Hematopoietic multipotent progenitor cell treated with erythropoietin and hydrocortisone succinate and interleukin-3 and kit ligand, for 6 days (in vitro differentiated cells): ENCODE measurements at places on chromosomes 12 and 14.

DNA sequence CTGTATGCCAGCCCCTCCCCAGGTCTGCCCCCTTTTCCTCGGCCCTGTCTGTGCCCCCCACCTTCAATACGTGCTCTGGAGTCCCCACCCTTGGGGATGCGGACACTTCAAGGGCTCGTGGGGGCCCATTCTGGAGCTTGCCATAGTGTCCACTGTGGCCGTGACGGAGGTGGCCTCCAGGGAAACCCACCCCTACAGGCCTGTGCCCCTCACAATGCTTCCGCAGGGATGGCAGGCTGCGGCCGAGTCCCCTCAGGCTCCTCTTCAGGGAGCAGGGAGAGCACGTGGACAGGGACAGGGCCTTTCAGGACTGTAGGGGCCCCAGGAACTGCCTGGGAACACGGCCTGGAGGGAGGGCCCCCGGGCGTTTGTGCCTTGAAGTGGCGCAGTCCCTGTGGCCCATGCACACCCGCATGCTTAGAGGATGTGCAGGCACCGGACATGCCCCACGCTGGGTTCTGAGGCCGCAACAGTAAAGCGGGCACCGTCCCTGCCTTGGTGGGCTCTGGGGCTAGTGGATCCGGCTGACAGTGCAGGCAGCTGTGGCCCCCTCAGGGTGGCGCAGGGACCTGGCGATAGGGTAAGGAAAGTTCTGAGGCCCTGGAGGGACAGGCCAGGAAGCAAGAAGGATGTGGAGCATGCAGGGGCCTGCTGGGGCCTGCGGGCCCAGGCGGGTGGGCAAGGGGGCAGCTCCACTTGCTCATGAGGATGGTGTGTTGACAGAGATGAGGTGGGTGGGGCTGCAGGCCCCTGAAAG, 209.0 kb upstream of the RTL1 start:
- DNase-seq = no peak

- DNase-seq = no peak
These were observed 35.4 kb upstream of the NTF3 start for GRCh38 chr12:5396541-5396940.

DNA sequence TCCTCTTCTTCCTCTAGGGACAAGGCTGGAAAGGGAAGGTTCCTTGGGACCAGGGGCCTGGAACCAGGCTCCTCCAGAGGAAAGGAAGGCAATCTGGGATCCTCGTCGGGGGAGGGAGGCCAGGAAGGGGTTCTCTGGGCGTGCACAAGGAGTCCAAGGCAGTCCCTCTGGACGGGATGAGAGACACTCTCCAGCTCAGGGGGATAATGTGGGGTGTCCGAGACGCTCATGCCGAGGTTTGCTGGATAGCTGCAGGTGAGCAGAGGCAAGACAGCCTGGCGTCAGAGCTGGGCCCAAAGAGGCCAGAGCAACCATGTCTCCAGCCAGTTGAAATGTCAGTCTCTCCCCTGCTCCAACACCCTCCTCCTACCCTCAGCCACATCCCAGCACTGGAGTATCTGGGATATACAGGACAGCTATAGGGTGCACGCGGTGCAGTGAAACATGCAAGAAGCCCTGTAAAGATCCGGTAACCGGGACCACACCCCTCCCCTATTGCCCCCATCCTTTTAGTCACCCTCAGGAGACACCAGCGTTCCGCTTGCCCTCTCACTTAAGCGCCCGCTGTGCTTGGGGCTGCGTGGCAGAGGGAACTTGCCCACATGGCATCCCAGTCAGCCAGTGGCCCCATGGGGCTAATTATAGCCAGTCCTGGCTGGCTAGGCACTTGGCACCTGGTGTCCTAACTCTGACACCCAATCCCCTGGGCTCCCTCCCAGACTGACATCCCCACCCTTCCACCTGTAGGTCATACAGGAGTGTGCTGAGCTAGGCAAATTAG, at the start of gene KLHL33:
TSS of gene KLHL33 (minus strand) at position 585 of the 781 bp plus-strand sequence. CDS start at position 230, 355 bp downstream.
- no peak for DNase-seq

DNA sequence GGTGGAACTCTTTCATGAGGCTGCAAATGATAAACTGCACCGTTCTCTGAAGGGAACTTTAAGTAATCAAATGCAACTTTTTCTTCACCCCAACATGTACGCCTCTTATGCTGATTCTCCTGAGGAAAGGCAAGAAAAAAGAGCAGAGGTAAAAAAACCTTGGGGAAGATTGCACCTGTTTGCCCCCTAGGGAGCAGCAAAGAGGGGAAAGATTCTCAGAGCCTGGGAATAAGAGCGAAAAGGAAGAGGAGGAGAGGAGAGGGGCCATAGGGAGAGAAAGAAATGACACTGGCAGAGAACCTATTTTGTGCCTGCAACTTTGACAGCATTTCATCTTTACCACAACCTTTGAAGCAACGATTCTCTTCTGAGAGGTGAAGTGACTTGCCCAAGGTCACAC, 254.6 kb downstream of the KSR2 start:
- DNase-seq = no peak

- DNase-seq = peak; percentile 14
These were observed 23.6 kb downstream of the RASSF3 start for GRCh38 chr12:64633940-64634337.

DNA sequence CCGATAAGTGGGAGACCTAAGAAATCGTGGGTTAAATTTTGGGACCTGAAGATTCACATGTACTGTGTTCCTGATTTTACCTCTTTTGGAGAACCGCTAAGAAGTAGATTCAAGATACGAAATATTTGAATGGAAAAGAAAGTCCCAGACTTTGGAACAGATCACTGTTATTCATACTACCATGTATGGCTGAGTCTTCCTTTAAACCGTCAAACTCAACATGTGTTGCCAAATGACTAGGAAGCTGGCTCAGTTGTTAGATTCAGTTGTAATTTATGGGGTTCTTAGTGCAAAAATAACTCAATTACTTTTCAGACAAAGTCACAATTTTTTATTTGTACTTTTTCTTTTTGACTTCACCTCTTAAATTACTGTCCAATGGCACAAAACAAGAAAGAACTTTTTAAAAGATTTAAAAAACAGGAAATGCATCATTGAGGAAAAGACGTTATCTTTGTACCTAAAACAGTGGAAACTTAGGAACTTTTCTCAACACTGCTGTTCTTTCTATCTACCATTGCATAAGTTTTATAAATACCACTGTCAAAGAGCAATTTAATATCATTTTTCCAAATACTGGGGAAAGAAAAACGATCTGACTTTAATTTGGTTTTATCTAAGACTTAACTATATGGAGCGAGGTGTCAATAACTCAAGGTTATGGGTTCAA, 15.7 kb downstream of the RERG start:
- DNase-seq = no peak

DNA sequence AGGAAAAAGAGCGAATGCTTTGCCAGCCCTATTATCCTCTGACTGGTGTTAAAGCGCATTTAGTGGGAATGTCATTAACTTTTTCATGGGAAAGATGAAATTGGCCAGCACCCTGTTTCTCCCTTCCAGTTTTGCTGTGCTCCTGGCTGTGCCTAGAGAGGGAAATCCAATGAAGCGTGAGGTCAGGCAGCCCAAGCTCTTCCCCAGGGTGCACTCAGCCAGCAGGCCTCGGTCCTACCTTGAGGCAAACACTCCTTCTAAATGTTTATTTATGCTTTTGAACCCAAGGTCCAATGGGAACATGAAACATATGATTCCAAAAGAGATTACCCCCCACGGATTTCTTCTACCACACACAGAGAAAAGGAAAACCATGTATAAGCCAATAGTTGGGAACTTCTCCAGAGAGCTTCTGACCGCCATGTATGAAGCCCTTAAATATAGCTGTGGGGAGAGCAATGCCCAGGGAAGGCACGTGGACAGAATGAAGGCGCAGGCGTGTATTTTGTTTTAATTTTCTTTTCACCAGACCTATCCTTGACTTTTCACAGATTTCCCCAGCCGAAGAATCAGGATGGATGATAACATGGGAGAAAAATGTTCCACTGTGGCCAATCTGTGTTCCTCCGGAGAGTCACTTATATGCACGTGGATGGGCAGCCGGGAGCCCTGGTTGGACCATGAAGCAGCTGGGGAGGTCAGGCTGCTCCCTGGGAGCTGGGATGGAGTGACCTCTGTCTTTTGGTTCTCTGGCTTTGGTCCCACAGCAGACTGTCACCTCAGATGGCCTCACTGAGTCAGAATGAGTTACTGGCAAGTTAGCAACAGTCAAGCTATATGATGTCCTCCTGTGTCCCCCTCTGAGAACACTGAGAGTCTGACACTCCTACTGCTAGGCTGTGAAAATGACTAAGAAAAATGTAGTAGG, 37.3 kb downstream of the GPR135 start:
- DNase-seq = no peak

GRCh38 chr12:122232691-122233090, 6.8 kb upstream of the DIABLO start:
- no peak for DNase-seq

DNA sequence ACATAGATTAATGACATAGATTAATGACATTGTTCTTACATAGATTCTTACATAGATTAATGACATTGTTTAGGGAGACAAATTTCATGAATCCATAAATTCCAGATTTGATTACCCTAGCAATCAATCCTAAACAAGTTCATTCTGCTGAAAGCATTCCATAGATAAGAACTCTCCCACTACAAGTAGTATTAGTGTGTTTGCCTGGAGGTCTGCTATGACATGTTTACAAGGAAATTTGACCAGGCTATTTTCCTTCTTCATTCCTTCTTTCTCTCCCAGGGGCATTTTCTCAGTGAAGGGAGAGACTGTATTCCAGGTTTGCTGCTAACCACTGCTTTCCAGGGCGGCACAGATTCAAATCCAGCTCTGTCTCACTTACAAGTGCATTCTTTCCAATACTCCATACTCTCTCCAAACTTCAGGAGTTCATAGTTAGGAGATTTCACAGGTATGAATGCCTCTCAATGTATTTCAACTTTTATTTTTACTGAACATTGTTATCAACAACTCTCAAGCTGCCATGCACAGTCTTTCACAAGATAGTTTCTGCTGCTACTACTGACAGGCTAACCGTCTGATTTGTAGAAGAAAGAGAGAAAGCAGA, 134.5 kb downstream of the SLC38A1 start:
- DNase-seq = no peak

GRCh38 chr12:123388177-123388950, 4.4 kb downstream of the KMT5A start:
- DNase-seq = peak; percentile 92

DNA sequence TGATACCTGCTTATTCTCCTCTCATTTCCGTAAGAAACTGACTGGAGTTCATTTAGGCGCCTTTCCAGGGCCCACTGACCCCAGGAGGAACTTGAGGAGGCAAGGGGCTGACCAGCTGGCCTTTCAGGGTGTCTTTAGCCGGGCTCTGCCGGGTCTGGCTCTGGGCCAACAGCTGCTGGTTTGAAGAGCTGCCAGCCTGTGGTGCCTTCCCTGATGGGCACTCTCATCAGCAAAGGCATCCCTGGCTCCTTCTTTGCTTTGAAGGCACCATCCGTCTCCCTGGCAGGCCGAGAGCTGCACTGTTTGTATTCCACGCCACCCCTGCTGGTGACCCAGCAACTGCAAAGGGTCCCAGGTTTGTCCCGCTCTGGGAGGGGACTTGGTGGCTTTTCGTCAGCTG, 42.0 kb downstream of the IQSEC3 start:
- DNase-seq = peak; percentile 44

DNA sequence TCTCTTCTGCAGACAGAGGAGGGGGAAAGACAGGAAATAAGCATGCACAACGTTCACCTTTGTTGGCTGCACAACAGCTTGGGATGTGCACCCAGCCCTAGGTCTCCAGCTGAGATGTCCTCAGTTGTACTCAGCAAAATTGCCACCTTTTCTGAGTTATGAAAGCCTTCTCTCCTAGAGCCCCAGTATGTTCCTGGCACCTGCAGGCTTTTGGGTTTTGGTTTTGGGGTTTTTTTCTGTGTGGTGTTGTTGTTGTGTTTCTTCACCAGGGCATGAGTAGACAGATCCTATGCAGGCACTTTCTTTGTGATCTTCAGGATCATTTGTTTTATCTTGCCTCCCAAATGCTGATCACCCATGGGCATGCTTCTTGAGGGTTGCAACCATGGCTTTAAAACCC, 463.4 kb downstream of the DPF3 start:
- DNase-seq = no peak

DNA sequence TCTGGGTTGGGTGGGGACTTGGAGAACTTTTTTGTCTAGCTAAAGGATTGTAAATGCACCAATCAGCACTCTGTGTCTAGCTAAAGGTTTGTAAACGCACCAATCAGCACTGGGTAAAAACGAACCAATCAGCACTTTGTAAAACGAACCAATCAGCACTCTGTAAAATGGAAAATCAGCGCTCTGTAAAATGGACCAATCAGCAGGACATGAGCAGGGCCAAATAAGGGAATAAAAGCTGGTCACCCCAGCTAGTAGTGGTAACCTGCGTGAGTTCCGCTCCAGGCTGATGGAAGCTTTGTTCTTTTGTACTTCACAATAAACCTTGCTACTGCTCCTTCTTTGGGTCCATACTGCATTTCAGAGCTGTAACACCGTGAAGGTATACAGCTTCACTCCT, 1.7 kb upstream of the ACOT2 start:
- DNase-seq = no peak

DNA sequence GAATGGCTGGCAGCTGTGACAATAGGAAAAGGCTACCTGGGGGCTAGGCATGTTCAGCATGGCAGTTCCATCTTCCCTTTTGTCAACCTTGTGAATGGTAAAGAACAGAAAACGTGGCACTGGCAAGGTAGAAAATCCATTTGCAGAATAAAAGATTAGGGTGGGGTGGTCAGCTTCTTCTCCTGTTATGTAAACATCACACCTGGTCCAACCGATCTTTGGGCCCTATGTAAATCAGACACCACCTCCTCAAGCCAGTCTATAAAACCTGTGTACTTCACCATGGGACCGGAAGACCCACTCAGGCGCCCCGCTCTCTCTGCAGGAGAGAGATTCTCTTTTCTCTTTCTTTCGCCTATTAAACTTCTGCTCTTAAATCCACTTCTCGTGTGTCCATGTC, 19.6 kb upstream of the TMEM30B start:
- DNase-seq = no peak

DNA sequence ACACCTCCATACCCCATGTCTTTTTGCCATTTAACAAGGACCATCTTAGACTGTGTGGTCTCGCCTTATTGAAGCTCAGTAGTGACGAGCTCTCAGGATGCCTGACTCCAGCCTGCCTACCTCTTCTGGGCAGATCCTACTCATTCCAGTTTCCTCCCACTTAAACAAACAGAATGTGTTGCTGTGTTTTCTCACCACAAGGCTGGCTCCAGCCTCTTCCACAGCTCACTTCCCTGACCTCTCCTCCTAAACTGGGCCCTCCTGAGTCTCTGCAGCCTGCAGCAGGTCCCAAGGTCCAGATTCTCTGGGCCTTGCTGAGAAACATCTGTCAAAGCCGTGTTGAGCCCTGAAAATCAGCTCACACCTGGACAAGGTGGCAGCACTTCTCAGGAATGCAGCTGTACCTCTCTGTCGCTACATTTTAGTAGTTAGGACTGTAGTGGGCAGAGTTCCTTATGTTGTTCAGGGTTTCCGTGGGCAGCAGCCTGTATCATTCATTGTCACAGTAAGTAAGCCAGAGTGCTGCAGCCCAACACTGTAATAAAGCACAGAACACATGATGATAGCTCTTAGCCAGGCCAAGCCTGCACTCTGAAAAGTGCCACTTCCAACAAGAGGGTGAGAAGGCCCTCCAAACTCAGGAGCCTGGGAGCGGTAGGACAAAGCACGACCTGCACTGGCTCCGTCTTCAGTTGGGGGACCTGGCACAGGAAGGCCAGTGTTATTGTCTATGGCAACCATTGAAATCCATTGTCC, 68.5 kb downstream of the NKX2-1 start:
- DNase-seq = no peak
